Adipocyte (in vitro differentiated cells): ENCODE measurements at places on chromosomes 2 and 18.

DNA sequence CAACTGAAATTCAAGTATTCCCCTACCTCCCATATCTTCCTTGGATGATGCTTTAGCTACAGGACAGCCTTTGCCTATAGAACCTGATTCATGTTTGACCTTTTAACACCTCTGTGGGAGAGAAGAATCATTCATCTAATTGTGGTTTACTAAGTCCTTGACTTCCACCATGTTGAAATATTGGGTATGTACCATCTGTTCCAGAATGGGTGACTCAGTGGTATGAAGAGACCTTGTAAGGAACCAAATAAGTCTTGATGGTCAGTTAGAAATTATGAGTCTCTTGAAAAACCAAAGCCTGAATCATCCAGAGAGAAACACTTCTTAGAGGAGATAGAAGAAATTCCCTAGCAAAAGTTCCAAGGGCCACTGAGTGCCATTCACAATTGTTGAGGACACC is 27.5 kb downstream of the STAMBP start:
- no peak for DNase-seq

- DNase-seq, result no peak
These were observed 145.3 kb upstream of the SLC35G4 start for GRCh38 chr18:11464129-11464528.

DNA sequence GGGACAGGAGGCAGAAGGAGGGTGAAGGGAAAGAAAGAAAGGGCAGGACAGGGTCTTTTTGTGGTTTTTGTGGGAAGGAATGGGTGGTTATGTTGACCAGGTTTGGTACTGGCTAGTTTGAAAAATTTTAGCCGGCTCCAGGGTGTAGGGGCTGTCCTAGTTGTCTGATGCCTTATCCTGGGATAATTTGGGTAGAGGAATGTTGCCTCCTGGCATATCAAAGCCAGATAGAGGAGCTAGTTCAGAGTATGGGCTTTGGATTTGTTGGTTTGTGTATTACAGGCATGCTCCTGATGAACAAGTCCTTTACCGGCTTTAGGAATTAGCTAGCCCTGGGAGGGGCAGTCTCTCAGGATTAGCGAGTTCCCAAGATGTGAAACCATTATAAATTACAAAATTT is 101.1 kb upstream of the LHCGR start:
- no peak for DNase-seq

DNA sequence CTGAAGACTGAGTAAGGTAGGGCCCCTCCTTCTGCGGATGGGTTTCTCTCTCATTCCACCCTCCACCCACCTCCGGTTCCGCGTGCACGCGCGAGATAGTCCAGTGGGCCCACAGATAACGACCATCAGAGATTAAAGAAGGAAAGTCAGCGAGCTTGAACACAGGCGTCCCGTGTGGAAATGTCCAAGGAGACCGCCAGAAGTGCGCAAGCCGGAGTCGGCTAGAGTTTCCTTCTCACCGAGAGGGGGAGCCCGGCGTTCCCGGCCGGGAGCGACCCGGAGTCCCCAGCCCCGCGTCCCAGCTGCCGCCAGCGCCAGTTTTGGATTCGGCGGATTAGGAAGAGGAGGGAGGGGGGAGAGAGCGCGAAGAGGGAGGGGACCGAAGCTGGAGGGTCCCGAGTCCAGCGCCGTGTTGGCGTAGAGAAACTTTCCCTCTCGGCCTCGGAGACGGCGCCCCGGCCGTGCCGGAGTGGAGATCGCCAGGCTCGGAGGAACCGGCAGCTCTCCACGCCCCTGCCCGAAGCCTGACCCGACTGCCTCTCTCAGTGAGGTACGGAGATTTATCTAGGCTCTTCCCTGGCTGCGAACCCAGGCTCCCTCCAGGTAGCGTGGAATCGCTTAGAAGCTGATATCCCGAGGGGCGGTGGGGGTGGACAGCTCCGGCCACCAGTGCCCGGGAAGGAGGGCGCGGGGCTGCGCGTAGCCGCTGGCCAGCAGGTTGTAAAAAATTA is at the start of gene GULP1:
GULP1 (plus strand) TSS at position 258 of the 731 bp plus-strand sequence. CDS start 185,829 bp downstream, outside the sequence.
- peak; percentile 94 for DNase-seq

- peak; percentile 14 for DNase-seq
These were observed 68.4 kb downstream of the BCL11A start for GRCh38 chr2:60485055-60485454.

DNA sequence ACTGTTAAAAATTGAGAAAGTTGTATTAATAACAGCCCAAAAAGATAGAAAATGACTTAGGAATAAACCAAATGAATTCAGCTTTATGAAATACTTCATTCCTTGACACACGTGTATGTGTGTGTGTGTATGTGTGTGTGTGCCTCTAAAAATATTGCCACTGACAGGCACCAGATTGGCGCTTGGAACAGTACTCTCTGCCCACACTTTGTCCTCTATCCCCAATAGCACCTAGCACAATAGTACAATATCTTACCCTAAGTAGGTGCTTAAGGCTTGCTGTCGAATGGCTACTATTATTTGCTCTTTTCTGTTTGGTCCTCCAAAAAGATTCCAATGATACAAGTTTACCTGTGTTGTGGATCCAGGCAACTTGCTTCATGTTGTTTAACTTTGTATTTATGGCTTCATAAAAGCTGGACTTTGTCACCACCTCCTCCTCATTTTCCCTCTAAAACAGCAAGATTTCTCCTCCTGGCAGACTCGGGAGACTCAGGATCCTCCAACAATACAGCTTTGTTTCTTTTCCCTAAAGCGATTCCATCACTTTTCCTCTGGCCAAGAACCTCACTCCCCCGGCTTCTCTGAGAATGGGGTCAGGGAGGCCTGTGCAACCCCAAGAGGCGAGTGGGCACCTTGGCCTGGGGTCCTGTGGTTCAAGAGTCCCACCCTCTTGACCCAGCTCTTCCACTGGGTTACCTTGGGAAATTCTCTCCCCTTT is 43.3 kb upstream of the LCLAT1 start:
- no peak for DNase-seq

DNA sequence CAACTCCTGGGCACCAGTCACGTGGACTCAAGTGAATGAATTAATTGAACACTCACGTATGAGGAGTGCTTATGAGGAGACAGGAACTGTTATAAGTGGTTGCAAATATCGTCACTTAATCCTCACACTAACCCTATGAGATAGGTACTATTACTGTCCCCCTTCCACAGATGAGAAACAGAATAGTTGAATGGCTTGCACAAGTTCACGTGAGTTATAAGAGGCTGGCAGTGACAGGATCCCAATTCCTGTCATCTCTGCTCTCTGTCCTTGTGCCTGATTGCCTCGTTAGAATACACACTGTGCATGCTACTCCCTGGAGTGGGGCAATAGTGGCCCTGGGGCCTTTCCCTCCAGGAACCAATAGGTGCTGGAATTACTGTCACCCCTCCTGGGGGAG is 253.5 kb downstream of the DYSF start:
- no peak for DNase-seq
